Bladder microvascular endothelial cell (primary cell): ENCODE measurements at places on chromosomes 3 and 15. TPM values are rescaled to one million over a fixed set of nuclear protein-coding genes. Genes with fewer than 3 reads are reported as not detected.

The REC114 gene
- total RNA-seq, result not detected in 2 replicates

The HIGD2B gene
- 0.16 TPM in 1 of 2 replicates, not detected in the other for total RNA-seq

The UBAP1L gene
- total RNA-seq, result 0.65 and 3.7 TPM in 2 replicates

The CD96 gene
- not detected in 2 replicates for total RNA-seq

The FAM107A gene
- total RNA-seq, result 1.8 and 13.9 TPM in 2 replicates

The GATA2 gene
- total RNA-seq, result 10.4 and 12.6 TPM in 2 replicates

The CCDC9B gene
- 10.8 and 36.9 TPM in 2 replicates for total RNA-seq

The LRRC15 gene
- total RNA-seq, result 0.06 TPM in 1 of 2 replicates, not detected in the other

The CPNE9 gene
- not detected in 2 replicates for total RNA-seq

The SLC28A2 gene
- total RNA-seq, result not detected in 2 replicates

The SATB1 gene
- total RNA-seq, result 8.4 and 11.5 TPM in 2 replicates

The CCR9 gene
- not detected in 2 replicates for total RNA-seq

The TIGIT gene
- not detected in 2 replicates for total RNA-seq

The CPLX3 gene
- total RNA-seq, result not detected in 2 replicates

The GOLGA8S gene
- under 0.01 TPM in 1 of 2 replicates, not detected in the other for total RNA-seq

The CHRFAM7A gene
- 1.6 and 2.1 TPM in 2 replicates for total RNA-seq

The ZCWPW2 gene
- 0.13 TPM in 1 of 2 replicates, not detected in the other for total RNA-seq

The SLC27A2 gene
- 0.16 and 6.2 TPM in 2 replicates for total RNA-seq

The FAM219B gene
- 29.6 and 44.9 TPM in 2 replicates for total RNA-seq

The C2CD4B gene
- total RNA-seq, result 36.1 and 57.0 TPM in 2 replicates

The QTRT2 gene
- total RNA-seq, result 29.8 and 65.4 TPM in 2 replicates

The SKOR1 gene
- total RNA-seq, result under 0.01 TPM in 1 of 2 replicates, not detected in the other

The NUP210 gene
- 0.16 and 7.9 TPM in 2 replicates for total RNA-seq

The CYP1A1 gene
- 22.8 and 31.5 TPM in 2 replicates for total RNA-seq

The CLEC3B gene
- total RNA-seq, result 0.49 and 0.57 TPM in 2 replicates

The ZMYND10 gene
- total RNA-seq, result 0.16 and 0.31 TPM in 2 replicates

The NDUFB5 gene
- total RNA-seq, result 107 and 120 TPM in 2 replicates

The GRM7 gene
- not detected in 2 replicates for total RNA-seq

The ENTPD3 gene
- not detected in 2 replicates for total RNA-seq

The TMEM42 gene
- 9.4 and 10.4 TPM in 2 replicates for total RNA-seq

The CX3CR1 gene
- total RNA-seq, result not detected in 2 replicates

The ZNF80 gene
- not detected in 2 replicates for total RNA-seq

The C2CD4A gene
- under 0.01 and 1.3 TPM in 2 replicates for total RNA-seq
